ENCODE measurements at places on chromosomes 13 and 19.

- DNase-seq, result peak; percentile 34
These were observed 226.6 kb downstream of the PCCA start for GRCh38 chr13:100315522-100315921.

DNA sequence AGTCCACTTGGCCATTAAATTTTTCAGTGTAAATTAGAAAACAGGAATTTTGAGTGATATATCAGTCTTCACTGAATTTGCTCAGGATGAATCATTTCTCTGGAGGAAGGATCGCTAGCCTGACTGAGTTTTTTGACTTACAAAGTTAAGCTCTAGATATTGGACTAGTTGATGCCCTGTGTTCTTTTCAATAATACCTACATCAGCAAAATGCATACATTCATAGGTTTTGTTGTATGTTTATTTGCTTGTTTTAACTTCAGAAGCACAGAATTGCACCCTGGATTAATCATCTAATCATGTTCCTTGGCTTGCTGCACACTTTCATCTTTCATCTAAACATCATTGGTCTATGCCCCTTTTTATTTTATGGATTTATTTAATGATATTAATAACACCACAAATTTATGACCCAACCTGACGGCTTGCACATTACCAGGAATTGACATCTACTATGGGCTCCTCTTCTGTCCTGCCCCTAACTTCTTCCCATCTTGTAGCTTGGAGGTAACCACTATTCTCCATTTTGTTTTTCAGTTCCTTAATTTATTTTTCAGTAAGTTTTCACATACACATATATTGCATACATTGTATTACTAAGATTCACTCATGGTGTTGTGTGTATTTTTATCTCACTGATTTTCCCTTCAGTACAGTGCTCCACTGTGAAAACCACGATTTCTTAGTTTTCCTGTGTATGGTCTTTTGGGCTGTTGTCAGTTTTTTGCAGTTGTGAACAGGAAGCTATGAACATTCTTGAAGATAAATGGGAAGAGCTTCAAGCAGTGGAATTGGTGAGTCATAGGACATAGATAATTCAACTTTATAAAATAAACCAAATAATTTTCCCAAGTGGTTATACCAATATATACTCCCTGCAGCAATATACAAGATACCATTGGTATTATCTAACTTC lies 23.3 kb downstream of the COMMD6 start:
- DNase-seq, result no peak

- DNase-seq, result no peak
These were observed 8.6 kb downstream of the GAS6 start for GRCh38 chr13:113855012-113855921.

DNA sequence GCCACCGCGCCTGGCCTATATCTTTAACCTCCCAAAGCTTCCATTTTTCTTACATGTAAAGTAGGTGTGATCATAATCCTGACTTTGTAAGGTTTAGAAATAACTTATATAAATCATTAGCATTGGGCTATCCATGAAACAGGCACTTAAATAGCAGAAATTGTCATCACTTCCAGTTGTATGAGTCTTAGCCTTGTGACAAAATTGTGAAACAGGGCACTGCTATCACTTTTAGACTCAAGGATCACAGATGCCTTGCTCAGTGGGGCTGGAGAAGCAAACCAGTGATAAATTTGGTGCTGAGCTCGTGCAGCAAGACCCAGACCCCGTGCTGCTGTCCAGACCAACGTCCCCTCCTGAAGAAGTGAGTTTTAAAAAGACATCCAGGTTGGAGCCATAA lies 209.7 kb downstream of the KATNAL1 start:
- no peak for DNase-seq
